Stomach (tissue), 19 donors: ENCODE measurements at places on chromosomes 12 and 14. TPM values are rescaled to one million over a fixed set of nuclear protein-coding genes. Genes with fewer than 3 reads are reported as not detected.
A peak's percentile ranks its signal among the peaks of the same experiment; 100 is the strongest.

The OR4E2 gene
- total RNA-seq = not detected

GRCh38 chr12:95820096-95820703 lies 29.6 kb upstream of the NTN4 start:
- no peaks in the 10 kb centered on the region for H3K36me3 ChIP-seq
- peak; percentile 76 for DNase-seq

GRCh38 chr14:83548061-83548839 lies 1981.7 kb upstream of the FLRT2 start:
- no peaks in the 10 kb centered on the region for H3K4me1 ChIP-seq
- no peak overlapping the region for H3K4me3 ChIP-seq
- H3K27me3 ChIP-seq = no peaks in the 10 kb centered on the region

GRCh38 chr14:75381642-75382041 lies 46.2 kb upstream of the JDP2 start:
- no peaks in the 10 kb centered on the region for H3K4me1 ChIP-seq
- no peak for DNase-seq
- H3K27ac ChIP-seq = no peak overlapping the region
- H3K27me3 ChIP-seq = no peaks in the 10 kb centered on the region
- no peaks in the 10 kb centered on the region for H3K36me3 ChIP-seq
- H3K4me3 ChIP-seq = no peak overlapping the region

The FAM90A1 gene
- total RNA-seq = not detected

- H3K4me1 ChIP-seq = no peaks in the 10 kb centered on the region
- H3K36me3 ChIP-seq = no peaks in the 10 kb centered on the region
- H3K4me3 ChIP-seq = no peak overlapping the region
- no peak for DNase-seq
- no peak overlapping the region for H3K27ac ChIP-seq
These were observed 468.0 kb downstream of the BCAT1 start for GRCh38 chr12:24480766-24481449.

GRCh38 chr12:92342574-92342973 lies 196.9 kb upstream of the BTG1 start:
- H3K27me3 ChIP-seq = no peaks in the 10 kb centered on the region
- no peak overlapping the region for H3K4me3 ChIP-seq
- no peak overlapping the region for H3K27ac ChIP-seq
- DNase-seq = no peak
- H3K4me1 ChIP-seq = peaks cover 12% of the 10 kb centered on the region

DNA sequence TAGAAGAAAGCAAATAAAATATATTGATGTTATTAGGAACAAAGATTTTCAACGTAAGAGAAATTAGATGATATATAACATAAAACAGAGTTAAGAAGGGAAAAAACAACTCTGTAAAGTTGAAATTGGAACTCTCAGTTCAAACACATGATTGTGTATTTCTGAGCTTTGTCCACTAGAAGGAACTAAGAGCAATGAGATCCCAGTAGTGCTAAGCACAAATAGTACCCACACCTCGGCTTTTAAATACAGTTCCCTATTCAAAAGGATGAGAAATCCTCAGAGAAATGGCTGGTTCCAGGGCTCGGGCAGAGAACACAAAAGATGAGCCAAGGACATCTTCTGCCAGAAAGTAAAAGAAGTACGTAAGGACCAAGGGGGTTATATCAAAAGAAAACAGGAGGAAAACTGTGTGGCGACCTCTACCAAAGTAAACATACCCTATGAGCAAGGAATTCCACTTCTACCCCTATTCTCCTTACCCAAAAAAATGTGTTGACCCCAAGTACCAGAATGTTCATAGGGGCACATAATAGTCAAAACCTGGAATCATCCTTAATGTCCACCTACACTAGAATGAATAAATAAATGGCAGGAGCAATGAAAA lies 96.6 kb downstream of the SPTSSA start:
- no peaks in the 10 kb centered on the region for H3K27me3 ChIP-seq
- peak; percentile 47 for DNase-seq
- peaks cover 28% of the 10 kb centered on the region for H3K4me1 ChIP-seq
- no peaks in the 10 kb centered on the region for H3K36me3 ChIP-seq
- H3K27ac ChIP-seq = no peak overlapping the region

- H3K4me1 ChIP-seq = no peaks in the 10 kb centered on the region
- DNase-seq = no peak
- H3K36me3 ChIP-seq = peaks cover 33% of the 10 kb centered on the region
- H3K27ac ChIP-seq = no peak overlapping the region
- no peaks in the 10 kb centered on the region for H3K27me3 ChIP-seq
- no peak overlapping the region for H3K4me3 ChIP-seq
These were observed 58.8 kb downstream of the GALC start for GRCh38 chr14:87934185-87934584.

GRCh38 chr12:82740129-82741000 lies 53.7 kb downstream of the TMTC2 start:
- peaks cover 11% of the 10 kb centered on the region for H3K4me1 ChIP-seq
- no peak overlapping the region for H3K27ac ChIP-seq
- H3K27me3 ChIP-seq = no peaks in the 10 kb centered on the region
- no peaks in the 10 kb centered on the region for H3K36me3 ChIP-seq

The SLC6A12 gene
- not detected for total RNA-seq

The CCDC197 gene
- not detected for total RNA-seq

- H3K4me1 ChIP-seq = peaks cover 55% of the 10 kb centered on the region
- peak overlapping the region; percentile 72 for H3K27ac ChIP-seq
- peaks cover 3% of the 10 kb centered on the region for H3K36me3 ChIP-seq
- DNase-seq = no peak
- no peaks in the 10 kb centered on the region for H3K27me3 ChIP-seq
- no peak overlapping the region for H3K4me3 ChIP-seq
These were observed 2.6 kb downstream of the YAF2 start for GRCh38 chr12:42235426-42235825.

GRCh38 chr12:9114946-9115345 lies 773 bp downstream of the A2M start:
- DNase-seq = no peak
- peaks cover 8% of the 10 kb centered on the region for H3K4me1 ChIP-seq
- peaks cover 24% of the 10 kb centered on the region for H3K36me3 ChIP-seq
- peak overlapping the region; percentile 77 for H3K27ac ChIP-seq
- peak overlapping the region; percentile 43 for H3K4me3 ChIP-seq
- H3K27me3 ChIP-seq = no peaks in the 10 kb centered on the region

DNA sequence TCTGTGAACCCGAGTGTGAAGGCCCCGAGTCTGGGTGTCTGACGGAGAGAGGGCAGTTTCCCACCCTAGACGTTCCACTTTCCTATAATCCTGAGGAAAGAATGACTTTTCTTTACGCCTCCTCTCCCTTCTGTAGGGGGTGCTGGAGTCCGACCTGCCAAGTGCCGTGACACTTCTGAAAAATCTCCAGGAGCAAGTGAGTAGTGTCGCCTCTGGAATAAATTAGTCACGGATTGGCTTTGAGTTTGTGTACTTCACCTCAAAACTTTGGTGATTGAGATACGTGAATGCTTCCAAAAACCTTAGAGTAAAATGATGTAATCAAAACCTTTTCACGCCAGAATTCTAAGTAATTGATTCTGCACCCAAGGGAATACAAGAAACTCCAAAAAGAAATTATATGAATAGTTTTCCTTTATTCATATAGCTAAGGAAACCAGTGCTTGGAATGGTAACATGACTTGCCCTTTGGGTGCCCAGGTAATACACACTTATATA lies 452 bp downstream of the NGDN start:
- DNase-seq = no peak
- peaks cover 33% of the 10 kb centered on the region for H3K36me3 ChIP-seq
- H3K27ac ChIP-seq = peak overlapping the region; percentile 89
- peaks cover 20% of the 10 kb centered on the region for H3K4me1 ChIP-seq
- H3K27me3 ChIP-seq = no peaks in the 10 kb centered on the region
- peak overlapping the region; percentile 100 for H3K4me3 ChIP-seq

DNA sequence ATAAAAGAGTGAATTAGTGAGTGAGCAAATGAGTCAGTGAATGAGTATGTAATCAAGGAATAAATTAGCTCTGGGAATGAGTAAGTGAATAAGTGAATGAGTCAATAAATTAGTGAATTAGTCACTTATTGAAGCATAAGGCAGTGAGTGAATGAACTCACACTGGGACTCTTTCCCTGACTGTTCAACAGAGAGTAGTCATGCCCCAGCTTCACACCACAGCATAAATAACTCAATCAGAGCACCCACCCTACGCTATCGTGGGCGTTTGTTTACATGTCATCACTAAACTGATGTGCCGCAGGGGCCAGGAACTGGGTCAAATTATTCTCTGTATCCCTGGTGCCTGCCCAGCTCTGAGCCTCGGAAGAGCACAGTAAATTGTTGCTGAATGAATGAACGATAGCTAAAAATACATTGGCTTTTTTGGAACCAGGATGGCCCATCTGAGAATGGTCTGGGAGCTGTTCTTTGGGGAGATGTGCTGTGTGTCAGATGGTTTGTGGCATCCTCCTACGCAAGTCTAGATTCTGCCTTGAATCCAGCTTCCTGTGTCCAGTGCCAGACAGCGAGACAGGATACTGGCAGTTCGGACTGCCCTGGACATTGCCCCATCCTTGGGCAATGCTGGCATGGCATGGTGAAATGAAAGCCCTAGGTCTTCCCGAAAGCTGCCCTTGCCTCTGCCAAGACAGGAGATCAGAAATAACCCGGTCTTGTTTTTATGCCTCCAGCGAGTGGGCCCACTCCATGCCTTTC lies 98.0 kb upstream of the RTL1 start:
- H3K36me3 ChIP-seq = no peaks in the 10 kb centered on the region
- no peak overlapping the region for H3K27ac ChIP-seq
- H3K4me3 ChIP-seq = no peak overlapping the region
- H3K27me3 ChIP-seq = no peaks in the 10 kb centered on the region
- no peak for DNase-seq

The SIX6 gene
- not detected for total RNA-seq

DNA sequence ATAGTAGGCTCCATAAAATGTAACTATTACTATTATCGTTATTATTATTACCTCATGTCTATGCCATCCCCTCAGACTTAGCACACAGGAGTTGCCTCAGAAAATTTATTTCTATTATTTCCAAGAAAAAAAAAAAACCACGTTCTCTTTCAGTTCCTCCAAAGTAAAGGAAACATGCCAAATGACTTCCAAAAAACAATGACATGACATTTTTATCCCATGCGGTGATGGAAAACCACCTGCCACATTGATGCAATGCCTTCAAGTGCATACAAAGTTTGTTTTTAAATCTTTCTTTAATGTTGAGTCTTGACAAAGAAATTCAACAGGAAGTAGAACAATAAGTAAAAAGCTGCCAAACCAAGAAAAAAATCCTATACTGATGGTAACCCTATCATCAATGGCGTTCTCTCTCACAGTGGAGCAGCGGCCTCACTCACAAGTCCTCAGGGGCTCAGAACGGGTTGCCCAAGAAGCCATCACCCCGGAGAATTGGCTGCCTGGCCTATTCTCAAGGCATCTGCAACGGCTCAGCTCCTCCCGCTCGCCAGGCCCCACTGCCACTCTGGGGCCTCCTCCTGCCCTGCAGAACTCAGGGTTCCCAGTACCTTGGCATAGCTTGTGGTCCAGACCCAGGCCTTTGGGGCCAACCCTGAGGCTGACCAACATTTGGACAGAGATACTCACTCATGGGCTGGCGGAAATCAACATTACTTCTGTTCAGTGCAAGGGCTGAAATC lies 51.9 kb downstream of the SERPINA3 start:
- DNase-seq = no peak
- no peaks in the 10 kb centered on the region for H3K4me1 ChIP-seq
- peaks cover 19% of the 10 kb centered on the region for H3K27me3 ChIP-seq

DNA sequence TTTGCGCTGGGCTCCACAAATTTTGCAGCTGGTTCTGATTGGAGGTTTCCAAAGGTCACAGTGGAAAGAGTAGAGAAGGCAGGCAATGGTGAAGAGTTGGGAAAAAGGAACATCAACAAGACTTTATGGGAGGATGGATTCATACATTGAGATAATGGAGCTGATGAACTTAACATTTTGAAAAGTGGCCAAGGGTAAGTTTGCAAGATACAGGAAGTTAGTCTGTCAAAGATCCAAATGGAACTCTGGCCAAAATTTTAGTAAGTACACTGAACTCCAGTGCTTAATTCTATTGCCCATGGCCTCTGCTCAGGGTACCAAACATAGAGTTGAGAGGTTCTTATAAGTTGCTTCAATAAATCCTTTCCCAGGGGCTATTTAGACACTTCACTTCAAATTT lies 15.6 kb downstream of the CCER1 start:
- H3K36me3 ChIP-seq = no peaks in the 10 kb centered on the region
- H3K4me3 ChIP-seq = no peak overlapping the region
- no peak overlapping the region for H3K27ac ChIP-seq
- no peaks in the 10 kb centered on the region for H3K27me3 ChIP-seq
- H3K4me1 ChIP-seq = no peaks in the 10 kb centered on the region
- peak; percentile 34 for DNase-seq

- H3K27ac ChIP-seq = no peak overlapping the region
- H3K27me3 ChIP-seq = no peaks in the 10 kb centered on the region
- no peaks in the 10 kb centered on the region for H3K36me3 ChIP-seq
- no peak for DNase-seq
- H3K4me1 ChIP-seq = no peaks in the 10 kb centered on the region
- H3K4me3 ChIP-seq = no peak overlapping the region
These were observed 376.5 kb downstream of the ETNK1 start for GRCh38 chr12:23001487-23001886.

DNA sequence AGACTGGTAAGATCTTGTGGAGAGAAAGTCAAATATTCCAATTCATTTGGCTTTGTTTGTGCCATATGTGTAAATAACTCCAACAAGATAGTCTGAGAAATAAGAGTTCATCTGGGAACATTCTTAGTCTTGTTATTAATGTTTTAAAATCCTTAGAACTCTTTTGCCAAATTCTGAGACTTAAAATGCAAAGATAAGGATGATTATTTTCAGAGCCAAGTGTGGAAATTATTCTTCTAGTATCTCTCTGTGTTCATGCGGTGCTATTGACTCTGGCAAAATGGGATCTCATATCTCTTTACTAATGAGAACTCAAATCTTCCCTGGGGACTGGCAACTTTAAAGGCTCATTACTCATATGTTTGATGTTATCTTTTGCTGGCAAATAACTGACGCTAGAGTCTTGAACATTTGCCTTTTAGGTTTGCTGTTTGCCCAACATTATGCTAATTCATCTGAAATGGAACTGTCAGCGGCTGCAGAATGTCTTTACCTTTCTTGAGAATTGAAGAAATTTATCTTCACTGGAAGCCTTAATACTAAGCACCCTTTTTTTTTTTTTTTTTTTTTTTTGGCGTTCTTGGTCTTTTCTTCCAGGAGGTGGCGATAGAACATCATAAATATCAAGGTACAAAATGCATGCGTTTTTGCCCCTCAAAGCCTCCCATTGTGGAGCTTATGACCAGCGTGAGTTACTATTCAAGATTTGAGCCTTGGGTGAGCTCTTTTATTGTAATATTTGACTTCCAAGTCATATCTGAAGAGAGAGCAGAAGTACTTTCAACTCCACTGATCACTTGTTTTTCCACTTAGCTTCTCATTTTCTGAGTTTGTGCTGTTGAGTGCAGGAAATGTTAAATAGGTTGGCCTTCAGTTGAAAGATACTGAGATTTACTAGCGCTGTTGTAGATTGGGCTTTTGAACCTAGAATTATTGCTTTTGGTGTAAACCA lies 86.5 kb downstream of the CAND1 start:
- DNase-seq = peak; percentile 84
- H3K4me1 ChIP-seq = peaks cover 32% of the 10 kb centered on the region
- no peak overlapping the region for H3K27ac ChIP-seq

- H3K4me3 ChIP-seq = peak overlapping the region; percentile 95
- no peak overlapping the region for H3K27ac ChIP-seq
- H3K27me3 ChIP-seq = no peaks in the 10 kb centered on the region
- H3K4me1 ChIP-seq = peaks cover 19% of the 10 kb centered on the region
- DNase-seq = no peak
- peaks cover 7% of the 10 kb centered on the region for H3K36me3 ChIP-seq
These were observed 2.4 kb downstream of the NAA30 start for GRCh38 chr14:57392830-57393229.

The KLHDC1 gene
- 0.58 TPM for total RNA-seq
